ELF-1 (cell line): ENCODE measurements at places on chromosomes 4 and X.

DNA sequence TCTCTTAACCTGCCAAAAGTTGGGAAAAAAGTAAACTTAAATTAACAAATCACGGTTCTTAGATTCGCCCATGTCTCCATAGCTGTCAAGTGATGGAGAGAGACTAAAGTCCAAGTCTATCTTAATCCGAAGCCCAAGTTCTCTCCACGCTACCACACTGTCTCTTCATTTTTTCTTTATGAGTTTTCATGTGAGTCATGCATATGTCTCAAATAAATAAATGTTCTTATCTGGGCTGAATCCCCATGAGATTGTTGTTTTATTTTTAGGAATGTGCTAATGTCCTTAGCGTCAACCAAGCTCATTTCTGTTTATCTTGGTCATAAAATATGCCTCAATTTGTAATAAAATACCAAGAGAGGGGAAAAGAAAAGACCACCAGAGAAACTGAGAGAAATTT is 169.3 kb downstream of the RCHY1 start:
- no peak for DNase-seq

DNA sequence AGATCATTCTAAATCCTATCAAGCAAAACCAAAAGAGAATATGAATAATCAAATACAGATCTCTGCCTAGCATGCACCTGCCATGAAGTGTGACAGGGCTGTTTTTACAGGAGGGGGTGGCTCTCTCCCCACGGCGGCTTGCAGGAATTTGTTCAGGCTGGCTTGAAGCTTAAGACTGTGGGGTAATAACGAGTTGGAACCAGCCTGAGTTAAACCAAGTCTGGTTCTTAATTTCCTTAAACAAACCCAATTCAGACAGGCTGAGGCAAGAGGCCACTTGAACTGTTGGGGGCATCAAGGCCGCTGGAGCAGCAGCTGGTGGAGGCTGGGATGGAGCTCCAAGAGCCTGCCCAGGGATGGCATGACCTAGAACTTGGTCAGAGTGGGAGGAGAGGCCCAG is 45.1 kb upstream of the LGI2 start:
- DNase-seq = no peak

DNA sequence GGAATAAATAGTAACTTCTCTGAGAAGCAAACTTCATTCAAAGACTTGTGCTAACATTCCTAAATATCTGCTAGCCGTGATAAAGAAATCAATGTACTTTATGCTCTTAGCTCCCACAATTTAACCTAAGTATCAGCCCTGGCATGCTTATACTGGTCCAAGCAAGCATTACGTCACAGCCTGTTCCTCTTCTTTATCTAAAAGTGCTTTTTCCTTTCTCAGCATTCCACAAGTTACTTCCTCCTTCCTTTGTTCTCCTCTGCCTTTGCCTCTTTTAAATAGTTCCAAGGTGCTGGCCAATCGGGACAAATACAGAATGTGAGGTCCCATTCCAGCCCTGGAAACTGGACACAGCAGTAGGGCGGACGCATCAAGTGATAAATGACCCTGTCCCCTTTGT is 249.6 kb downstream of the DHRSX start:
- DNase-seq = no peak

GRCh38 chrX:72394518-72395170 is 88.9 kb upstream of the CITED1 start:
- peak; percentile 34 for DNase-seq
